ENCODE measurements at places on chromosomes 2 and 18.

DNA sequence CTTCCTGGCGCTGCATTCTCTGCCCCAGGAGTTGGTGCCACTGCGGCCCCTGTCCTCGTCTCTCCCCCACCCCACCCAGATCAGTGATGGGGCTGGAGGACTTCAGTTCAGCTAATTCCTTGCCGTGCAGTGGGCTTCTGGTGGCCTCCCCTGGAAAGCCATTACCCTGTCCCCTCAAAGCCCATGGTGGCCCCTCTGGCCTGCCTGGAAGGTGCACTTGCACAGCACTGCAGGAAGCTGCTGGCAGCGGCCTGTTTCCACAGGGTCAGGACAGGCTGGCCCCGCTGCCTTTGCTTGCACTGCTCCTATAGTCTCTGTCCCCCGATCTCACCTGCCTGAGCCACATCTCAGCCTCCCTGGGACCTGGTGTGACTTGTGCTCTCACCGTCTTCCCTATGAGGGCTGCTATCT, 105.1 kb downstream of the USP40 start:
- DNase-seq: no peak

- peak; percentile 41 for DNase-seq
Observed at GRCh38 chr18:47772374-47773248, 157.8 kb downstream of the SMAD2 start.

GRCh38 chr2:1631292-1632001, 112.9 kb downstream of the PXDN start:
- no peak for DNase-seq

GRCh38 chr2:9313443-9313842, 106.8 kb downstream of the ASAP2 start:
- no peak for DNase-seq

DNA sequence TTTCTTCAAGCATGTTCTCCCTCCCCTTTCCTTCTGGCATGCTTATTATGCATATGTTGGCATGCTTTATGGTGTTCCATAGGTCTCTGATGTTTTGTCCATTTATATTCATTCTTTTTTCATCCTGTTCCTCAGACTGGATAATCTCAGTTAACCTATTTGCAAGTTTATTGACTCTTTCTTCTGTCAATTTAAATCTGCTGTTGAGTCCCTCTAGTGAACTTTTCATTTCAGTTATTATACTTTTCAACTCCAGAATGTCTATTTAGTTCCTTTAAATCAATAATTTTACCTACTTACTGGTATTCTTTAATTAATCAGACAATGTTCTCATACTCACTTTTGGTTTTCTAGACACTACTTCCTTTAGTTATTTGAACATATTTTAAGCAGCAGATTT, 101.2 kb downstream of the GALNT14 start:
- no peak for DNase-seq

DNA sequence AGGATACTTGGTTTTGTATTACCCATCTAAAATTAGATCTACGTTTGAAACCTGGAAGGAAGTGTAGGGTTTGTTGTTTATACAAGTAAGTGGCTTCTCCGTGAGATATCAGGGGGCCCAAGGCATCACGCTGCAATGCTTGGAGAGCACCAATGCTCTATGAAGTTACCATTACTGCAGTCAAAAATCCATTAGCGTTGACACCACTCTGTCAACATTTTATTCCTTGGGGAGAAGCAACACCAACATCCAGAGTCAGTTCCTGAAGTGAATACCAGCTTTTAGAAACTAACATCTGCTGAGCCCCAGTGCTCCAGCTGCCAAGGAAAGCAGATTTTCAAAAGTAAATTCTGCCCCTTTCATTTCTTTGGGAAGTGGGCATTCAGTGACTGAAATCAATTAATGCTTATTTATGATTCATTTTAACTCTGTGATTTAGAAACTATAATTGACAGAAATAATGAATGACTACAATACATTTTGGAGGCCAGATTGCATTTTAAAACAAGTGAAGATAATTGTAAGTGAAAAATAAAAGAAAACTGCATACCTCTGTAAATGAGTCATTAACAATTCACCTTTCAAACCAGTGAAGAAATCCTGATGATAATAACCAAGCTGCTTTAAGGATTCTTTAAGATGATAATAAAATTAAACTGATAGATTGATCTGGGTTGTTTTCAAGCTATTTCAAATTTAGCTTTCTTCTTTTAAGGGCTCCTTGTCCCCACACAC, 30.5 kb downstream of the LRP1B start:
- DNase-seq: no peak

GRCh38 chr2:64094663-64095382, 49.4 kb downstream of the PELI1 start:
- DNase-seq: no peak

DNA sequence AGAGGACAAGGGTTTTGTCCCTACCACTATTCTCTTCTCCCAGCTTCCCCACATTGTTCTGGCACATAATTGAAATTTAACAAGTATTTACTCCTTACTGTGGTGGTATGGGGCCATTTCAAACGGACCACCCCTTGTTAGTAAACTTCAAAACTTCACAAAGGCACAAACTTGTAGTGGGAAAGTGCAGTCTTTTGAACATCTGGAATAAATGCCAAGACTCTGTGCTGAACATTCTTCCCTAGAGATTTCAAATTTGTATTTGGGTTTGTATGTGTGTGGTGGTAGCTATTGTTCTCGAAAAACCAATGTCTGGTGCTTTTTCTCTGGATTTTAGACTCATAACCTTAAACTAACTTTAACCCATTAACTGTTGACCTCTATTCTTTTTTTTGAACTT, 151.6 kb downstream of the NRP2 start:
- DNase-seq: no peak

- DNase-seq: no peak
Observed at GRCh38 chr2:73291461-73292315, 1.7 kb downstream of the EGR4 start.

GRCh38 chr2:120222186-120223033, 790 bp downstream of the TMEM185B start:
- DNase-seq: no peak

GRCh38 chr2:49175831-49176230, 21.5 kb upstream of the FSHR start:
- DNase-seq: no peak

- DNase-seq: no peak
Observed at GRCh38 chr2:108579623-108580022, 45.4 kb downstream of the LIMS1 start.

- DNase-seq: no peak
Observed at GRCh38 chr2:134372611-134373131, 118.8 kb downstream of the MGAT5 start.

- no peak for DNase-seq
Observed at GRCh38 chr2:190402986-190403603, 5.1 kb upstream of the MFSD6 start.

DNA sequence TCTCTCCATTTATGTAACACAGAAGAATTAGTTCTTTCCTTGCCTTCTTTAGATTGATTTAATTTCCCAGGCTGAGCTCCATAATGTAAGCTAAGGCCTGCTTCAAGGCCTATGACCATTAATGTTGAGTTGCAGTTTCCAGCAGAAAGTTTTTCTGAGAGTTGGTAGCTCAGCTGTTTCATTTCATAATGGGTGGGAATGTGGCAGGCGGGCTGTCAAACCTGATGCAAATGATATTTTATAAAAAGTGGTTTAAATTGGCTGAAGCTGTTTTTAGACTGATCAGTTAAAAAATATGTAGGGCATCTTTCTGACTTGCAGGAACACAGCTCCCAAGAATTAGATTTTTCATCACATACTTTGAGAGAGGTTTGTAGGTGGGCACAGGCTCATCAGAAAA, 40.4 kb upstream of the FSHR start:
- DNase-seq: no peak

DNA sequence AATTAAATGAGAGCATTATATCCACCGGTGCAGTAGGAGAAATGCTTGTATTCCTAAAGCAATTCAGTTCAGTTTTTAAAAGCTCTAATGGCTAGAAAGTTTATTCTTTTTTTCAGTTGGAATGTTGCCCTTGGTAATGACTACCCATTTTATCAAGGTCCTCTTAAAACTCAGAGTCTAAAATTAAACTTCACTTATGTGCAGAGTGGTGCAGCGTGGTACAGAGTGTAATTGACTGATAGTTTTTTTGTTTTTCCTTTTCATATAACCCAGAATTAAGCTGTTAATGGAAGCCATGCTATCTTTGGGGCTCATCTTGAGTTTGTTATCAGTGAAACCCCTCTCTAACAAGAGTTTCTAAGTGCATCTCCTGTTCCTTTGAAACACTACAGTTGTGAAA, 21.4 kb downstream of the NCOA1 start:
- no peak for DNase-seq

- no peak for DNase-seq
Observed at GRCh38 chr2:19238440-19239060, 119.9 kb downstream of the OSR1 start.

- DNase-seq: no peak
Observed at GRCh38 chr18:62682371-62682770, 33.0 kb upstream of the PHLPP1 start.

- DNase-seq: no peak
Observed at GRCh38 chr2:181970160-181970794, 15.4 kb upstream of the PPP1R1C start.

DNA sequence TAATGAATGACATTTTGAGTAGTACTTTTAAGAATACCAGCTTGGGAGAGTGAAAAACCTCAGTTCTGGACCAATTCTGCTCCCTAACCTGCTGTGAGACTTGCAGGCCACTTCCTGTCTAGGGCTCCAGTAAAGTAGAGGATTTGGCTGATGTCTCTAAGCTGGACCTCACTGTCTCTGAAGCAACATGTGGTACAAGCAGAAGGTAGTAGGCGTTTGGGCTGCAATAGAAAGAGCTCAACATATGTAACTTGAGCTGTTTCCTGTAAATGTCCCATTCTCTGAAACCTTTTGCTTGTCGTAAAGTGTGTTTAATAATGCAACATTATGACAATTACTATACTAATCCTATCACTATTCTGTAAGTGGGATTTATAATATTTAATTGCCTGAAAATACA, 213.1 kb downstream of the MYO3B start:
- DNase-seq: no peak

DNA sequence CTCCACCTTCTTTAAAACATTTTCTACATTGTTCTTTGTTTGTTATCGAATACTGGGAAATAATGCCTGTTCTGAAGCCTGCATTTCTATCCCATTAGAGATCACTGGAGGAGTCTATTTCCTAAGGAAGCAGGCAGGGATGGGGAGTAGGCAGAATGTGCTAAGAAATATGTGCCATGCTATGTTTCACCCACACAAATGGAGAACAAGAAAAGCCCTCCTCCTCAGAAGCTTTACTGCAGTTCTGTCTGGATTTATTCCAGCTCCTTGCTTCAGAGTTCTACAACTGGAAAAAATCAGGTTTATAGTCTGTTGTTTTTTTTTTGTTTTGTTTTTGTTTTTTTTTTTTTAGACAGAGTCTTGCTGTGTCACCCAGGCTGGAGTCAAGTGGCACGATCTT, 825.1 kb downstream of the SLC4A3 start:
- DNase-seq: no peak

GRCh38 chr2:129347486-129348217, 631.8 kb upstream of the RAB6C start:
- no peak for DNase-seq

DNA sequence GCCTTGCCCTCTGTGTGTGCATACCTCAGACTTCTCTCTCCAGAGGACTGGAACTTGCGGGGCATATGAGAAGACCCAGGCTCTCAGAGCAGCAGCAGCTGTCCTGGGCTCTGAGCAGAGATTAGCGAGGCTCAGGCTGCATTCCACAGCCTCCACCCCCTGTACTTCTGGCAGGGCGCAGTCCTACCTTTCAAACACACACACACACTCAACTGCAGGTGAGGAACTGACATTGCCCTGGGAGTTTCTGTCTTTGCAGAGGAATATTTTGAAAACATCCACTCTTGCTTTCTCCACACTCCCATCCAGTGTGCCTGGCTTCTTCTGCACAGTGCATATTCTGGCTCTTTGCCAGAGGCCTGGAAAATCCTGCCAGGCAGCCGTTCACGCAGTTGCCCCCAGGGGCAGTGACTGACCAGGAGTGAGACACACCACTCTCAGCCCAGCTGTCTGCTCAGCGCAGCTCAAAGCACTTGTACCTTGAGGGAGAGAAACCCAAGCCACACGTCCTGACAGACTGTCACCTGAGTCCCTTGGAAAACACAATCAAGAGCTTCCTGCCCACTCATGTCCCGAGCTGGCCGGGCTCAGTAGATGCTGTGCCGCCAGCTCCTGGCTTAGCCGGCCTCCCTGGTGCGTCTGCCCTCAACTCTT, 460.8 kb downstream of the RNF144A start:
- DNase-seq: no peak

DNA sequence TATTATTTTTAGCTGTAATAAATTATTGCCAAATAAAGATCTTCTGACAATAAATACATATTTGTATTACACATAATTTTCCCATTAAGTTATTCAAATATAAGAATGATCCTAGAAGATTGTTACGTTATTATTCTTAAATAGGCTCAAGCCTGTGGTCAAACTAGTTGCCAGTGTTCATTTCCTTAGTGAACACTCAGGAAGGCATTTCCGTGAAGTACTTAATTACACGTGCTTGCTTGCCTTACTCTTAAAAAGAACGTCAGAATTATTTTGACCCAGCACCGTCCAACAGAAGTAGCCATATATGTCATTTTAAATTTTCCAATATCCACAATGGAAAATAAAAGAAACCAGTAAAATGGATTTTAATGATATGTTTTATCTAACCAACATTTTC, 249.8 kb downstream of the TXNL1 start:
- DNase-seq: no peak

DNA sequence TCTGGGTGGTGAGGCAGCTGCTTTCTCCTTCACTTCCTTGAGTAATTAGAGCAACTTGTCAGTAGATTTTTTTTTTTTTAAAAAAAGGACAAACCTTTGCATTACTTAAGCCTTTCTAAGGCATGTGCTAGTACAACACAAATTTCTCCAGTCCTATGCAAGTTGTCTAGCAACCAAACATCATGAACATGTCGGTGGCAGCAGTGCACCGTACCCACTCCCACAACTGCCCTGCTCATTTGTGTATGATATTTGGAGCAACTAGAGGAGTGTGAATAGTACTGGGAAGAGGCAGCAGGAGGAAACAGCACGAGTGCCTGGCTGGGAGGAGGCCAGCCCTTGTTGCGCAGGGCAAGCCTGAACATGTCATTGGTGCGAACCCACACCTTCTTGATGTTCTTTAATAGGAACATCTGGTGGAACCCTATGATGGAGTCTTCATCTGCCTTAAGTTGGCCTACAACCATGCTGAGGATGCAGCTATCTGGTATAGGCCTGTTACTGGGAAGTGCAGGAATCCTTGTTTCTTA, 238.3 kb downstream of the TDRD15 start:
- DNase-seq: no peak

GRCh38 chr2:39447266-39448168, 10.4 kb upstream of the MAP4K3 start:
- no peak for DNase-seq

DNA sequence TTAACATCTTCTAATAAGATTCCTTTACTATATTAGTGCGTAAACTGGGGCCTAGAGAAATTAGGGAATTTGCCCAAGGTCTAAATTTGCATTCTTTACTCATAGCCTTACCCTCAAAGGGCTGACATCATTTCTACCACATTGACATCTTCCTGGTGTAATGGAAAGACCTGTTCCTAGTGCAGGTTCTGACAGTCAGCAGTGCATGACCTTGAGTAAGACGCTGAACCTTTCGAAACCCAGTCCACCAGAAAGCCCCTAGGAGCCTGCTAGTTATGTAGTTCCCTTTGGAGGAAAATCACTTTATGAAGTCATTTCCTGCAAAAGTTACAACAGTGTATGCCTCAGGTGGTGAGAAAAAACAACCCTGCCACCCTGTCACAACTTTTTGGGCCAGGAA, 388.3 kb downstream of the TNS1 start:
- DNase-seq: no peak
